ENCODE measurements at places on chromosomes 1 and 21.

GRCh38 chr1:30523055-30524020, 200.0 kb downstream of the MATN1 start:
- no peak for DNase-seq

GRCh38 chr1:1907098-1907736, 7.8 kb upstream of the CALML6 start:
- DNase-seq, result no peak

DNA sequence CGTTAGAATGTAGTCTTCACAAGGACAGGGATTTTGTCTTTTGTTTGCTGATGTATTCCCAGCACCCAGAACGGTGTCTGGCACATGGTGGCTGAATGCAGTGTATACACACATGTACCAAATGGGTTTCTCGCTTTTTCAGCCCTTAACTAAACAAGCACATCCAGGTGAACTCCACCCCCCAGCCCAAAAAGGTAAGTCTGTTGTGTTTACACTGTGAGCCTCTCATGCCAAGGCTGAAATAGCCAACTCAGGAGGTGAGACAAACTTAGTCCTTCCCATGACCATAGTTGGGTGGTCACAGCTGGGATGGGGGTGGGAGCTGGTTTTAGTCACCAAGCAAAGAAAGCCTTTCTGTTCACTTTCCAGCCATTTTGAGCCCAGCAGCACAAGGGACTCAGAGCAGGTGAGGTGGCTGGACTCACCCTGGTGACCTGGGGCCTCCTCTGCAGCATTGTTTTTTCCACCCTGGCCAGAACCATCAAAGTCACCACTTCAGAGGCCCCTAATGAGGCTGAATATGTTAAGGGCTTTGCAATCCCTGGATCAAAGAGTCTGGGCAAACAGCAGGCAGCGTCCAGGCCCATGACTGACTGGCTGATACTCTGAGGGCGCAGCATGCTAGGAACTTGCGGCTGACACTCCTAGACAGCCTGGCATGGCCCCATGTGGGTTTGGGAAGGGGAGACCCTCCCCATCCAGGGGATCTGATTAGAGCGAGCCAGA, 8.7 kb downstream of the TENT5B start:
- DNase-seq, result no peak

GRCh38 chr1:205445646-205445935, 10.3 kb downstream of the BLACAT1 start:
- DNase-seq, result no peak

DNA sequence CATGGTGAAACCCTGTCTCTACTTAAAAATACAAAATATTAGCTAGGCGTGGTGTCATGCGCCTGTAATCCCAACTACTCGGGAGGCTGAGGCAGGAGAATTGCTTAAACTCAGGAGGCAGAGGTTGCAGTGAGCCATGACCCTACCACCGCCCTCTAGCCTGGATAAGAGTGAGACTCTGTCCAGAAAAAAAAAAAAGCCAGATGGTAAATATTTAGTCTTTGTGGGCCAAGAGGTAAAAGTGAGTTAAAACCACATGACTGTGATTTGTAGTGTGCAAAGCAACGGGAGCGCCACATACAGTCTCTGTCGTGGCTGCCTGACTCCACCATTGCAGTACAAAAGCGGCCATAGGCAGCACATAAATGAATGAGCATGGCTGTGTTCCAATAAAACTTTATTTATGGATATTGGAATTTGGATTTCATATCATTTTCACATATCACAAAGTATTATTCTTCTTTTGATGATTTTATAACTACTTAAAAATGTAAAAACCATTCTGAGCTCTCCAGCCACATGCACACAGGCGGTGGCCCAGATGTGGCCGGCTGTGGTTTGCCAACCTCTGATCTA, 51.8 kb upstream of the CASZ1 start:
- no peak for DNase-seq

- no peak for DNase-seq
Measured at GRCh38 chr21:35643176-35643575, 417.1 kb downstream of the SETD4 start.

- DNase-seq, result no peak
Measured at GRCh38 chr21:42313501-42313969, 1.7 kb downstream of the TFF3 start.

DNA sequence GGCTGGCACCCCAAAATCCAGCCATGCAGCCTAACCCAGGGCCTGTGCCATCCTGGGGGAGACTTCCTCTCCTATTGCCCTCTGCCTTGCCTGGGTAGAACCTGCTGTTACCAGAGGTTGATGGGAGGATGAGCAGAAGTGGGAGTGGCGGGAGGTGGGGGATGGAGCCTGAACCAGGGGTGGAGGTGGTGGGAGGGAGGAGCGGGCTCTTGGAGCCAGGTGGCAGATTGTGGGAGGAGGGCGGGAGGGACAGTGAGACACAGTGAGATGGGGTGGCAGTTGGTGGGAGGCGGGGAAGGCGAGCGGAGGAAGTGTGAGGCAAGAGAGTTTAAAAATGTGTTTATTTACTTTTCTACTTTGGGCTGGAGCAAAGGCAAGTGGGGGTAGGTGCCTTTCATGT, 87.3 kb downstream of the KCNJ6 start:
- no peak for DNase-seq

GRCh38 chr1:157580179-157580827, 17.6 kb downstream of the FCRL4 start:
- DNase-seq, result no peak

GRCh38 chr1:220301630-220302029, 29.4 kb upstream of the RAB3GAP2 start:
- no peak for DNase-seq

All from activated CD4-positive, CD25-positive, alpha-beta regulatory T cell (primary cell).